ENCODE measurements at places on chromosomes 5 and 9. TPM values are rescaled to one million over a fixed set of nuclear protein-coding genes. Genes with fewer than 3 reads are reported as not detected.

GRCh38 chr5:131475541-131475941 lies 159.5 kb downstream of the RAPGEF6 start:
- H3K27me3 ChIP-seq, result no peaks in the 10 kb centered on the region
- peaks cover 19% of the 10 kb centered on the region for H3K4me1 ChIP-seq
- no peak overlapping the region for H3K27ac ChIP-seq
- no peak overlapping the region for H3K4me3 ChIP-seq
- no peak for DNase-seq
- H3K36me3 ChIP-seq, result peaks cover 48% of the 10 kb centered on the region

The IRX4 gene
- total RNA-seq, result not detected

The RNF183 gene
- not detected for total RNA-seq

DNA sequence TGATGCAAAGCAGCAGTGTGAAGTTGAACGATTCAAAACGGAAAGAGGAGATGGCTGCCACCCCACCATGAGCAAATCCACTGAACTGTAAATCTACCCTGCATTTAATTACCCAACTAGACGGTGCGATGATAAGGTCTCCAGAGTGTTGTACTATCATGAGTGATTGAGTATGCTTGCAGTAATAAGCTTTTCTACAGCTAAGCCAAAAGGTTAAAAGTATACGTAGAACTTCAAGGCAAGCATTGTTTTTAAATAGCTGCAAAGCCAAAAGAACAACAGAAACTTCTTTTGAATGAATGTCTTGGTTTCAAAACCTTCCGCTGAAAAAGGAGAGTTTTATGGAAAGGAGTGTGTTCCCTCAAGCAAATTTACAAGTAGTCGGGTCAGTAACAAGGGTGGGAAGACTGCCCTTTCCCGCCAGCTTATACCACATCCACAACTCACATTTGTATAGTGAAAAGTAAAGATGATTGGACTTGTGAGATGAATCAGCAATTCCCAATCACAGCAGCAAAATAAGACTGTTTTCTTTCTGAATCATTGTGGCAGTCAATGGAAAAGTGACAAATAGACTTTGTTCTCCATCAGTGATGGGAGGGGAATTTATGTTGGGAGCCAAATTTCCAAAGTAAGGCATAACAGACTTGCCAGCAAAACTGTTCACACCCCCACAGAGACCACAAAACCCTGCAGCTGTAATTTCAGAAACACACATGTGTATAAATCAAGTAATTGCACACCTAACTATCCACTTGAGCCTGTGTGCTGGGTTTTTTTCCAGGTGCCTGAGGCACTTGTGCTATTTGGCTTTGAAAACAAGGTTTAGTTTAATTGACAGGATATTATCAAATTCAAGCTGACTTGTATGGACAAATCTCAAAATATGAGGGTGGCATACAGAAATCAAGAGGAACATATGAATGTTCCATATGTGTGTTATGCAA lies 407.7 kb upstream of the GRAMD2B start:
- H3K36me3 ChIP-seq, result no peaks in the 10 kb centered on the region
- DNase-seq, result no peak
- no peaks in the 10 kb centered on the region for H3K4me1 ChIP-seq
- no peak overlapping the region for H3K27ac ChIP-seq
- H3K27me3 ChIP-seq, result no peaks in the 10 kb centered on the region

The PALM2AKAP2 gene
- total RNA-seq, result not detected

DNA sequence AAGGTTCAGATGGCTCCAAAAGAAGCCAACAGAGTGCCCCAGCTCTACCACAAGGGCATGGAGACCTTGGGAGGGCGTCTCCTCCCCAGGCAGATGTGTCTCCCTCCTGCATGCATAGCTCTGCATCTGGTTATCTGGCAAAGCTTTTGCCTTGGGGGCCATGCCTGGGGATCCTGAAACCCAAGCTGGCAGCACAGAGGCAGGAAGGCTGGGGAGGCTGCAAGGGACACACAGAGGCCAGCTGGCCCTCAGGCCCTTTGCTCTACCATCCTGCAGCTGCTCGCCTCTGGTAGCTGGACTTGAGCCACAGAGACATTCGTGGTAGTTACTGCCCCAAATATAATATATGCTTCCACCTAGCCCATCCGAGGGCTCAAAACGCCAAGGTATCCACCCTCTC lies 3.9 kb downstream of the SEPTIN8 start:
- peaks cover 13% of the 10 kb centered on the region for H3K27me3 ChIP-seq
- H3K4me1 ChIP-seq, result peaks cover 10% of the 10 kb centered on the region
- no peak for DNase-seq
- no peak overlapping the region for H3K4me3 ChIP-seq
- no peak overlapping the region for H3K27ac ChIP-seq

DNA sequence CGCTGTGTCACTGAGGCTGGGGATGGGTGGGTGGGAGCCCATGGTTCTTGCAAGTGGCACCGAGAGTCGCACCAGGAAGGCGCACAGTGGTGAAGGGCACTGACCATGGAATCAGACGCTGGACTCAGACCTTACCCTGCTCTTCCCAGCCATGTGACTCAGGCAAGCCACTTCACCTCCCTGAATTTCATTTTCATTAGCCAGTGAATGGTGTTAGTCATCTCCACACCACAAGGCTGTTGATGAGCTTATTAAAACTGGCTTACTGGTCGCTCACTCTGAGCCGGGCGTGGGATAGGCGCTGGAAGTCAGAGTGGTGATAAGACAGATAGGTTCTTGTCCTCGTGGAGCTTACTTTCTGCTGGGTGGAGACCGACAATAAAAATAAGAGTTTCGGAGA lies 25.1 kb downstream of the FGF18 start:
- no peak overlapping the region for H3K27ac ChIP-seq
- no peak for DNase-seq
- H3K36me3 ChIP-seq, result no peaks in the 10 kb centered on the region

The C5orf58 gene
- total RNA-seq, result not detected

- H3K27me3 ChIP-seq, result peaks cover 13% of the 10 kb centered on the region
- no peak overlapping the region for H3K27ac ChIP-seq
- H3K4me1 ChIP-seq, result peaks cover 16% of the 10 kb centered on the region
- no peak for DNase-seq
- no peaks in the 10 kb centered on the region for H3K36me3 ChIP-seq
- H3K4me3 ChIP-seq, result no peak overlapping the region
These were observed 45.1 kb downstream of the IL31RA start for GRCh38 chr5:55896238-55896637.

- no peaks in the 10 kb centered on the region for H3K4me1 ChIP-seq
- DNase-seq, result no peak
- H3K27me3 ChIP-seq, result no peaks in the 10 kb centered on the region
- H3K27ac ChIP-seq, result no peak overlapping the region
These were observed 361.0 kb downstream of the SLCO4C1 start for GRCh38 chr5:101935086-101935485.

GRCh38 chr9:97563458-97564135 lies 62.1 kb downstream of the TMOD1 start:
- peaks cover 11% of the 10 kb centered on the region for H3K4me1 ChIP-seq
- H3K36me3 ChIP-seq, result no peaks in the 10 kb centered on the region
- no peak overlapping the region for H3K4me3 ChIP-seq
- H3K27me3 ChIP-seq, result peaks cover 12% of the 10 kb centered on the region
- no peak for DNase-seq
- no peak overlapping the region for H3K27ac ChIP-seq

DNA sequence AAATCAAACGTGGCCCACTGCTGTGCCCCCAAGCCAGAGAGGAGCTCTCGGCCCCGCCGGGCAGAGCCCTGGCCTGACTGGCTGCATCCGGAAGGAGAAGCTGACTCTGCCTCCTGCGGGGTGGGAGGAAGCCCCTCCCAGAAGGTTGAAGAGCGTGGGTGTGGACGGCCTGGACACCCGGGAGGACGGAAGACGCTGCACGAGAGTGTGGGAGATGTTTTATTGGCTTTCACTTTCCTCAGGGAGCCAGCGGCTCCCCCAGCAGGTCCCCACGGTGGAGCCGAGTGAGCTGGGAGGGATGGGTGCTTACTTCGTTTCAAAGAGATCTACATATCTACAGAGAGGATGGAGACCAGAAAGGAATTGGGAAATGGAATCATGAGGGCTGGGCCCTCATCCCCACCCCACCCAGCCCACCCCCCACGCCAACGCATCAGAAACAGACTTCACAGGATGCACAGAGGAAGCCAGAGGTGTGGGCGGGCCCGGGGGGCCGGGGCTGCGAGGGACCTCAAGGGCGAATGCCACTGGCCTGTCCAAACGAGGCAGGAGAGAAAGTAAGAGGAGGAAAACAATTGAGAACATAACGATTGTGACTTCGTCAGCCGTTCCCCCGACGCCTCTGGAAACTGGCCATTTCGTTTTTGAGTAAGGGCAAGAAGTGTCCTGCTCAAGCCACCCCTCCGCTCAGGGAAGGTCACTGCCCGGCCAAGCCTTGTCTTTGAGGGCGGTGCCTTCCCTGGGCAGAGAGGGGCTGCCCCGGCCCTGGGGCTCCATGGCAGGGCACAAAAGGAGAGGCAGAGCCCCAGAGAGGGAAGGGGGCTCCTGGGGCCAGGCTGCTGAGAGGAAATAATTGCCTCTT lies 32.1 kb downstream of the FAM163B start:
- H3K27ac ChIP-seq, result no peak overlapping the region
- DNase-seq, result no peak
- H3K4me3 ChIP-seq, result no peak overlapping the region
- peaks cover 18% of the 10 kb centered on the region for H3K27me3 ChIP-seq

GRCh38 chr9:28410411-28410810 lies 837.1 kb upstream of the C9orf72 start:
- DNase-seq, result no peak
- no peaks in the 10 kb centered on the region for H3K36me3 ChIP-seq

GRCh38 chr5:169814045-169814444 lies 166.2 kb downstream of the INSYN2B start:
- peaks cover 2% of the 10 kb centered on the region for H3K4me1 ChIP-seq
- H3K27ac ChIP-seq, result no peak overlapping the region
- peaks cover 71% of the 10 kb centered on the region for H3K36me3 ChIP-seq
- H3K27me3 ChIP-seq, result no peaks in the 10 kb centered on the region

The NDUFAF2 gene
- 18.9 TPM for total RNA-seq

GRCh38 chr5:141919218-141920119 lies 4.2 kb upstream of the DELE1 start:
- peaks cover 8% of the 10 kb centered on the region for H3K36me3 ChIP-seq
- H3K4me1 ChIP-seq, result peaks cover 16% of the 10 kb centered on the region
- DNase-seq, result no peak
- no peak overlapping the region for H3K27ac ChIP-seq
- H3K4me3 ChIP-seq, result no peak overlapping the region

- no peak overlapping the region for H3K27ac ChIP-seq
- no peaks in the 10 kb centered on the region for H3K36me3 ChIP-seq
These were observed 7.0 kb downstream of the UNC5A start for GRCh38 chr5:176817369-176817840.

The NR6A1 gene
- total RNA-seq, result 0.10 TPM

- H3K27me3 ChIP-seq, result no peaks in the 10 kb centered on the region
- peaks cover 33% of the 10 kb centered on the region for H3K36me3 ChIP-seq
- H3K4me3 ChIP-seq, result no peak overlapping the region
- no peak overlapping the region for H3K27ac ChIP-seq
These were observed 24.5 kb downstream of the OSTF1 start for GRCh38 chr9:75112789-75113188.

The PRR7 gene
- total RNA-seq, result 5.3 TPM

GRCh38 chr9:127349483-127350113 lies 47.4 kb upstream of the SLC2A8 start:
- DNase-seq, result no peak
- no peak overlapping the region for H3K27ac ChIP-seq
- H3K36me3 ChIP-seq, result no peaks in the 10 kb centered on the region
- H3K27me3 ChIP-seq, result peaks cover 36% of the 10 kb centered on the region
- H3K4me1 ChIP-seq, result no peaks in the 10 kb centered on the region

The GABRB2 gene
- not detected for total RNA-seq

The TNFSF8 gene
- 88.8 TPM for total RNA-seq

DNA sequence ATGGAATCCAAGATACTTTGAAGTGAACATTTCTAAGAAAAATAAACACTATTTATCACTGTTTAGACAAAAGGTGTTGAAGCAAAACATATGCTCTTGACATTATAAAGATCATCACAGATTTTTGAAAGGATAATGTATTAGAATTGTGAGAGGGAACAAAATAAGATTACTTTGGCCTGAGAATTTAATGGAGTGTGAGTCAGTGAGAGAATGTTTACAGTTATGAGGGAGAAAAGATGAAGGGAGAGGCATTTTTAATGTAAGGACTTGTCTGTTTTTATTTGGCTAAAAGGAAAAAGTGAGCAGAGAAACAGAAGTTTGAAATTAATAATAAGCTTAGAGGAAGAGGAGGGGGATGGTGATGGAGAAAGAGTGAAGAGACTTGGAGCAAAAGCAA lies 1010.1 kb downstream of the EFNA5 start:
- no peak overlapping the region for H3K4me3 ChIP-seq
- no peak overlapping the region for H3K27ac ChIP-seq
- no peaks in the 10 kb centered on the region for H3K4me1 ChIP-seq
- no peaks in the 10 kb centered on the region for H3K36me3 ChIP-seq
- DNase-seq, result no peak

GRCh38 chr5:126589536-126590297 lies 5.3 kb downstream of the ALDH7A1 start:
- H3K27ac ChIP-seq, result no peak overlapping the region
- no peak for DNase-seq
- no peak overlapping the region for H3K4me3 ChIP-seq
- peaks cover 11% of the 10 kb centered on the region for H3K4me1 ChIP-seq
- peaks cover 15% of the 10 kb centered on the region for H3K27me3 ChIP-seq
- H3K36me3 ChIP-seq, result no peaks in the 10 kb centered on the region

GRCh38 chr5:115838885-115839518 lies 2.4 kb downstream of the ATG12 start:
- peaks cover 45% of the 10 kb centered on the region for H3K36me3 ChIP-seq
- peaks cover 50% of the 10 kb centered on the region for H3K4me1 ChIP-seq
- peak; percentile 39 for DNase-seq
- peak overlapping the region; percentile 99 for H3K4me3 ChIP-seq
- H3K27ac ChIP-seq, result peak overlapping the region; percentile 64

Data from activated CD4-positive, alpha-beta T cell treated with anti-CD3 and anti-CD28 coated beads, Interleukin-2, amount 10 ng/mL, durations not matched to agents 7 days and 5 days (primary cell).